ENCODE measurements at places on chromosomes 5 and 9.

DNA sequence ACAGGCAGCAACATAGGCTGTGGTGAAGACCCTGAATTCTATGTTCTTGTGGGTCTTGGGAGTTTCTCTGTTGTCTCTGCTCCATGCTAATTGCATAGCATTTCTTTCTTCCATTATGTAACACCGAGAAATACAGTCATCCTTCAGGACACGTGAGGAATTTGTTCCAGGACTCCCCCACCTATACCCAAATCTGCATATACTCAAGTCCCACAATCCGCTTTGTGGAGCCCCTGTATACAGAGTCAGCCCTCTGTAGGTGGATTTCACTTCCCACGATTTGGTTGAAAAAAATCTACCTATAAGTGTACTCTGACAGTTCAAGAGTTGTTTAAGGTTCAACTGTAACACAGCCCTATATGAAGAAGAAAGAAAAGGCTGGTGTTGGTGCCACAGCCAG, 22.1 kb downstream of the ANKRD33B start:
- DNase-seq = no peak

- DNase-seq = no peak
Observed at GRCh38 chr9:100063185-100063584, 35.6 kb downstream of the ERP44 start.

GRCh38 chr9:137266162-137266527, 11.0 kb downstream of the NELFB start:
- no peak for DNase-seq

DNA sequence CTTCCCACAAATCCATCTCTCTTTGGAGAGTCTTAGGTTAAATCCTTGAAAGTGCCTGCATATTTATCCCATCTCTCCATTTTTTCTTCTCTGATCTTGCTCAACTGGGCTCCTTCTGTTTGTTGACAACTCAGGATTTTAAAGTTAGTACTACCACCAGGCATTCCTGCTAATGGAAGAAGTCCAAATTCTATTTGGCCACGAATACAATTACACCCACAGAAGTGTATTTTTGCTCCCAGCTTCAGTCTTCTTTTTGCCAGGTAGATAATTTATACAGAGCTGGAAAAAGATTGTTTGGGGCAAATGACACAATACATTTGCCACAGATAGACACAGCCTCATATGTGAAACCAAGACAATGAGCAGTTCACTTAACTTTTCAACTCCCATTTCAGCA, 74.8 kb downstream of the CETN3 start:
- no peak for DNase-seq

- DNase-seq = no peak
Observed at GRCh38 chr5:44536650-44537260, 147.5 kb upstream of the FGF10 start.

DNA sequence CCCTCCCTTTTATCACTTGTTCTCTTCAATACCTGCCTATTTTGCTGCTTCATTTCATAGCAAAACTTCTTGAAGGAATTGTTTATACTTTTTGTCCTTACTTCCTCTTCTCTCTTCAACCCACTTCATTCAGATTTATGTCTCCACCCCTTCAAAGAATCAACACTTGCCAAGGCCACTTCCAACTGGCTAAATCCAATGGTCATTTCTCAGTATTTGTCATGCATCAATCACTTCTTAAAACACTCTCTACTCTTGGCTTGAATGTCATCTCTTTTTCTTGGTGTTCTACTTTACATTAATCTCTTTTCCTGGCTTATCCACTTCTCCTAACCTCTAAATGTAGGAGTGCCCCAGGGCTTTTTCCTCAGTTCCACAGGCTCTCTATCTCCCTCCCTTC, 8.3 kb upstream of the FCHO2 start:
- DNase-seq = no peak

DNA sequence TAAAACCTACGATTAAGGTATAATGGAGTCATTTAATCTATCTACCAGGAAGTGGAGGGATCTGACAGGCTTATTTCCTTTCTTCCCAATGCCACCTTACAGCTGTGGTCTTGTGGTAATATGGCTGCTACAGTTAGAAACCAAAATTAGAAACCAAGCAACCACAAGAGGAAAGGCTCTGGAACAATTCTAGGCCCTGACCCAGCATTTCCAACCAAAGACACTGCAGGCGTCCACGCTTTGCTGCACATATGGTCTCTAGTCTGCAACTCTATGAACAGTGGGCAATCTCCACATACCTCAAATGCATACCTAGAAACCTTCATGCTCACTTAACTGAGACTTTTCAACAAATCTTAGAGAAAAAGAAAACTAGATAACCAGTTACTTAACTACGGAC, 339.1 kb downstream of the NFIB start:
- DNase-seq = no peak

GRCh38 chr5:177430140-177430951, 3.9 kb downstream of the GRK6 start:
- DNase-seq = no peak

DNA sequence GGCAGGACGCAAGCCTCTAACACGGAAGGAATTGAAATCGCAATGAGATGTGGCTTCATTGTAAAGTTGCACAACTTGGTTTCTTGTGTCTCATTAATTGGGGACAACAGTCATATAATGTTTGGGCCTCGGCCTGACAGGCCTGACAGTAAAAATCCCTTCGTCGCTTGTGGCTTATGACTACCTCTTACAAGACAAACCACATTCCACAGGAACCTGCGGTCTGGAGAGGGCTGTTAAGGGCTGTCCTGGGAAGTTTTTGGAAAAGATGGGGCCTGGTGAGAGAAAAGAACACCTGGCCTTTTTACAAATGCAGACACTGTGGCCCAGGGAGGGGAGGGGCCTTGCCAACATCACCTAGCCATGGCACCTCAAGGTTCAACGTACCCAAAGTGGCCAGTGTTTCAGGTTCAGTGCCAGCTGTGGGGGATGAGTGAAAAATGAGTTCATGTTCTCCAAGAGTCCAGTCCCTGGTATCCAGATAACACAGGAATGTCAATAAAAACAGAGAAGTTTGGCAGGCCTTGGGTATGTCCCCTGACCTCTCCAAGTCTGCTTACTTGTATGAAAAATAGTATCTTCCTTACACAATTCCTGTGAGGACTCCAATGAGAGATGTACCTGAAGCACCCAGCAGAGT, 22.2 kb downstream of the SHB start:
- DNase-seq = no peak

DNA sequence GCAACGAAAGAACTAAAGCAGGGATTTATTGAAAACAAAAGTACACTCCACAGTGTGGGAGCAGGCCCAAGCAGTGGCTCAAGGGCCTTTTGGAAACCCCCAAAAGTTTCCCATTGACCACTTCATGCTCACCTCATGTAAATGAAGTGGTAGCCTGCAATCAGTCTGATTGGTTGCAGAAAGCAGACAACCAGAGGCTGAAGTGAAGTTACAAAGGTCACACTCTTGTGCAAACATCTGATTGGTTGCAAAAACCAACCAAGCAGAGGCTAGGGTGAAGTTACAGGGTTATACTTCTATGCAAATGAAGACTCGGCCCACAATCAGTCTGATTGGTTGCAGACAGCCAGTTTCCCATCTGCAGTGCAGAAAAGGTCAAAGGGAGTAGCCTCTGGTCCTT, 258.0 kb downstream of the YTHDC2 start:
- DNase-seq = no peak

DNA sequence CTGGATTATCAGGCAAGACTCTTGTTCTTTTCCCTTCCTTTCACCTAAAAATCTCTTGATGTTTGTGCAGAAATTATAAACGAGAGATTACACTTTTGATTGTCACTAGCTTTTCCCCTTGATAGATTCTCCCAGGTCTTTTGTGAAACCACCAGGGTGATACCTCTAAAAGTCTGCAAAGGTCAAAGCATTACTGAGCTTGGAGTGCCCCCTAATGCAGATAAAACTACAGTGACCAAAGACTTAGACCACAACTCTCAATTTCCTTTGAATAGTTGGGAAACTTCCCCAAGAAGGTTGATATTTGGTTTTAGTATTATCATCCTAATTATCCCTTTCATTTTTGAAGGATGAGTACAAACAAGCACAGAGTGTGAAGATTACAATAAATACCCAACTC, 173.1 kb downstream of the CYLC2 start:
- no peak for DNase-seq

DNA sequence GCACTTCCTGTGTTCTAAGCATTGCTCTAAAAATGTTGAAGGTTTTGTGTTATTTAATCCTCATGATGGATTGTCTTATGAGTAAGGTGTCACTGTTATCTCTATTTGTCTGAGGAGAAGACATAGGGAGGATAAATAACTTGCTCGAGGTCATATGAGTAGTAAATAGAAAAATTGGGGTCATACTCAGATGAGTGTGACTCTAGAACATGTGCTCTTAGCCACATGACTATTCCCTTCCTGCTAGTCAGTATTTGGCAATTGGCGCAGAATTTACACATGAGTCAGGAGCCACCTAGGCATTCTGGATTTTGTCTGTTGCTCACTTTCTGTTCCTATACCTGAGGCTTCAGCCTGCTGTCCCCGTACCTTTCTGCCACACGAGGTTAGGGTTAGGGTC, 234.6 kb upstream of the CD180 start:
- no peak for DNase-seq

DNA sequence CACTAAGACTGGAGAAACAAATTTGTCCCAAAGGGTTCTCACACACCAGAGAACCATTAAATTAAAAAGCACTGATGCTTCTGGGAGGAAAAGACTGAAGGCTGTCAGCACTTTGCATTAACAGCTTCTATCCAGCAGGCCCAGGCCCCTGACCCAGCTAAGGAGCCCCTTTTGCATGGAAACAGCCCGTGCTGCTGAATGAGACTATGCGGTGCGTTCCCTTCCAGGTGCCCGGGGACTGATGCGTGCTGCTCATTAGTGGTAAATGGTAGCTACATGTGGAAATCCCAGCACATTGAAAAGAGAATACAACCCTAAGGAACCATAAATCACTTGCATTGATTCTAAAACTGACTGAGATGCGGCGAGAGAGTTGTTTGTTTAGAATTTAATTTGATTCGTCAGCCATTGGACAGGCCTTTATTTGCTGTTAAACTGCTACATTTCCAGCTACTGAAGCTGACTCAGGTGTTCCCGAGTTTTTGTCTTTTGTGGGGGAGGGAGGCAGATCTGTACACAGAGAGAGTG, 351.0 kb upstream of the SLC24A2 start:
- no peak for DNase-seq

DNA sequence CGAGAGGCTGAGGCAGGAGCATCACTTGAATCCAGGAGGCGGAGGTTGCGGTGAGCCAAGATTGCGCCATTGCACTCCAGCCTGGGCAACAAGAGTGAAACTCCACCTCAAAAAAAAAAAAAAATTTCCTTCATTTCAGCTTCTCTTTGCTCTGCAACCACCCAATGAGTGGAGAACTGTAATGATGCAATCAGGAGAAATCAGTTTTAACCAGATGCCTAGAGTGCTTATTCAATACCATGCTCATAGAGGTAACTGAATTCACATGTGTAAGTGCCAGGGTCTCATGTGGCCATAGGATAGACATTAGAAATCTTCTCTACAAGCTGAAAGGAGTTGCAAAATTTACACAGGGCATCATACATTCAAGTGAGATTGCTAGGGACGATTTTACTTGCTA, 70.6 kb downstream of the HMHB1 start:
- no peak for DNase-seq

DNA sequence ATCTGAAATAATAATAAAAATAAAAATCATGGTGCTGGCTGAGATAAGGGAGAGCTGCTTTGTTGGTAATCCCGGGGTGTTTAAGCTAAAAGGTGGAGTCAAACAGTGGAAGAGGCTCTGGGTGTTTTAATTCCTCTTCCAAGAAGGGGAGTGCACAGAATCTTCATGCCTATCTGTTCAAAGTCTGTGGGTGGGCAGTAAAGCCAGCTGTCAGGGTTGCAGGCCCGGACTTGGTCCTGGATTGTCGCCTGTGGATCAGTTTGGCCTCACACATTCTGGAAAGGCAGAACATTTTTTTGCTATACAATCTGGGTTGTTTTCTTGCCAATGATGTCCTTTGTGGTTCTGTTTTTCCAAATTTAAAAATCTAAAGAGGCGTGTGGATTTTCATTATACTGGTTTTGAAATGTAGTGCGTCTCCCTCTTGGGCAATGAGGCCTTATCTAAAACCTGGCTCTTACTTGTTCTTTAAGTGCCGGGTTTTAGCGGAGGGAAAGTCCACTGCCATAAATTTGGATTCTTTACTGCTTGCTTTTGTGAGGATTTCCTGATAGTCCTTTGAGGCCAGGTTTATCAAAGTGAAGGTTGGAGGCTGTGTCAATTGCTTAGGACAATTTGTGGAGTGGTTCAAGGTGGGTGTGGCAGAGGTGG, 5.8 kb downstream of the ANKDD1B start:
- DNase-seq = no peak

DNA sequence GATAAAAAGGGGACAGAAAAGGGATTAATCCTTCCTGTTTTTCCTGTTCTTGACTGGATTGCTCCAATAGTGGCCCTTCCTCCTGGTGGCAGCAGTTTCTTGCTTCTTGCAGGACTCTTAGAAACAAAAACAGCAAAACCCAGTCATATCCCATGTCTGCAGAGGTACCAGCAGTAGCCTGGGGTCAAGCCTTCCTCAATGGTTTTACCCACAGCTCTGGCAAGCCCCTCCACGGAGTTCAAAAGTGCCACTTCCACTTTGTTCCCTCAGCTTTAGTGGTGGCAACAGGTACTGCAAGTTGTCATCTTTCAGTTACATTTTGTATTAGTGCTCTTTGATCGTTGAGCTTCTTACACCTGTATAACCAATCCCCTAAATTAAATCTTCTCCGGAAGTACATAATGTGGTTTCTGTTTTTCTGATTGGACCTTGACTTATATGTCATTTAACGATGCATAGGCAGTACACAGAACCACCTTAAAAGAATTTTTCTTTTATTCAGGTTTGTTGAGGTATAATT, 8.7 kb upstream of the RANBP6 start:
- DNase-seq = no peak

DNA sequence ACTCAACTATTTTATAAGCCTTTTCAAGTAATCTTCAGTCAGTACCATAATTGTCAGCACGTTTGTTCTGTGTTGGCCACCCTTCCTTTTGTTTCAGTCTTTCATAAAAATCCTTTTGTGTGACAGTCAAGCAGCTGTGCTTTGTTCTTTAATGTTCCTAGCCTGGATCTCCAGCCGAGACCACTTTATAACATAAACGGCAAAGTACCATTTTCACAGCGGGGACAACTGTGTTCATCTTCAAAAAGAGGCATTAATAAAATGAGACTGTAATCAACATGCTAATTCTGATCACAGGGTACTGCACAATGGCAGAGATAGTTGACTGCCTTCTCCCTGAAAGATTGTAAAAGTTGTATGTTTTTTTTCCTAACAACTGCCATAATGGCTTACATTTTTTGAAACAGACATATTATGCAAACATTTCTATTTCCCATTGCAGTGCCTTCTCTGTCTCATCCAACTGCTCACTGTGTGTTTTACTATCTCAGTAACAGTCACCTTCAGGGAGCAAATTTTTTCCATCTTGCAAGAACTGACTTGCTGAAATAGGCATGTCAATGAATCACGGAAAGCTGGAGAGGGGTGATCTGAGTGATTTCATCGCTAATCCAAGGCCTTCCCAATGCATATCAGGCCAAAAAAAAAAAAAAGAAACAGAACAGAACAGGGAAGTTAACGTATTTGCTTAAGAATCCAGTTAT, 828.5 kb upstream of the DMAC1 start:
- no peak for DNase-seq

All from activated naive CD4-positive, alpha-beta T cell (primary cell).